Esophagus mucosa (tissue), 1 donor: ENCODE measurements at places on chromosomes 1 and 21. TPM values are rescaled to one million over a fixed set of nuclear protein-coding genes. Genes with fewer than 3 reads are reported as not detected.

Gene SERPINC1
- 0.32 TPM for total RNA-seq

Gene TSSK3
- total RNA-seq = 0.52 TPM

Gene PTPRC
- total RNA-seq = 3.5 TPM

Gene TESK2
- total RNA-seq = 5.2 TPM

Gene FNDC5
- total RNA-seq = not detected

Gene HSD3B1
- not detected for total RNA-seq

Gene SLC30A2
- total RNA-seq = not detected

Gene STUM
- total RNA-seq = 0.24 TPM

Gene SYCP1
- total RNA-seq = not detected

Gene ETV3L
- total RNA-seq = not detected

Gene KRTAP13-1
- not detected for total RNA-seq

Gene RNU1-4
- 6,387 TPM for total RNA-seq

Gene DNAI4
- 0.56 TPM for total RNA-seq

Gene ZBTB48
- 14.5 TPM for total RNA-seq

Gene SPRR5
- 3.5 TPM for total RNA-seq

Gene SLC35F3
- total RNA-seq = 0.68 TPM

Gene MRTO4
- 35.5 TPM for total RNA-seq

Gene RIMKLA
- total RNA-seq = 0.08 TPM

Gene RGS7
- total RNA-seq = not detected
